ENCODE measurements at places on chromosomes 3 and 15.
A peak's percentile ranks its signal among the peaks of the same experiment; 100 is the strongest.

GRCh38 chr3:185746470-185746869 lies 78.4 kb downstream of the IGF2BP2 start:
- DNase-seq: no peak
- H3K27ac ChIP-seq: no peak overlapping the region
- H3K36me3 ChIP-seq: no peaks in the 10 kb centered on the region
- peaks cover 17% of the 10 kb centered on the region for H3K27me3 ChIP-seq
- peaks cover 6% of the 10 kb centered on the region for H3K4me1 ChIP-seq
- no peak overlapping the region for H3K4me3 ChIP-seq

DNA sequence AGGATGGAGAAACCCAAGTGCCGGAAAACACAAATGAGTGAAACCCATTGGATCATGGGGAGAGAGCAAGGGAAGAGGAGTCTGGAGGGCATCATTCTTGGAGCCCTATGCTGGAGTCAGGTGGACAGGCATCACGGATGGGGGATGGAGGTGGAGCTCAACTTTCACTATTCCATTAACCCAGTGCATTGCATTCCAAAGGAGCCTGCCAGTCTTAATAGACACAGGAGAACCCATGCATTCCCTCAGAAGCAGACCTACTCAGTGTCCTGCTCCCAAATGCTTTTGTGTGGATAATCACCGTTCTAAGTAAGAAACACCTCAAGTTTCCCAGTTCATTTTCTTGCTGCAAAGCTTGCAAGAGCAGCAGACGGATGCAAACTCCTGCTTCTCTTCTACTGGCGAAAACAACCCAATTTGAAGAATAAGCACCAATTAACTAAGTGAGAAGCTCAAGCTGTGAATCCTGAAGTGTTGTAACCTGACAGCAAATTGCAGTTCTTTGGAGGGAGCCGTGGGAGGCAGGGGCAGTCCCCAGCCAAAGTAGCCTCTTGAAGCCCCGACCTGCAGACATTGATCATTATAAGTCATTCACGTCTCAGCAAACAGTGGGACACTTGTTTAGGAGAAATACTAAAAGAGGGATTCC lies 25.3 kb downstream of the SEMA5B start:
- H3K27me3 ChIP-seq: peaks cover 46% of the 10 kb centered on the region
- H3K27ac ChIP-seq: no peak overlapping the region
- H3K4me1 ChIP-seq: peaks cover 4% of the 10 kb centered on the region
- no peak for DNase-seq

GRCh38 chr15:68229386-68230156 lies at the start of gene CLN6:
CLN6 (minus strand) TSS chr15:68229728; CDS start chr15:68229584, 144 bp downstream.
- DNase-seq: peak; percentile 94
- peak within 1 kb of the TSS; percentile 91 for H3K4me3 ChIP-seq
- peaks cover 7% of the 10 kb centered on the region for H3K27me3 ChIP-seq

- no peak overlapping the region for H3K4me3 ChIP-seq
- no peaks in the 10 kb centered on the region for H3K36me3 ChIP-seq
- DNase-seq: no peak
These were observed 33.0 kb upstream of the HHATL start for GRCh38 chr3:42735615-42736014.

DNA sequence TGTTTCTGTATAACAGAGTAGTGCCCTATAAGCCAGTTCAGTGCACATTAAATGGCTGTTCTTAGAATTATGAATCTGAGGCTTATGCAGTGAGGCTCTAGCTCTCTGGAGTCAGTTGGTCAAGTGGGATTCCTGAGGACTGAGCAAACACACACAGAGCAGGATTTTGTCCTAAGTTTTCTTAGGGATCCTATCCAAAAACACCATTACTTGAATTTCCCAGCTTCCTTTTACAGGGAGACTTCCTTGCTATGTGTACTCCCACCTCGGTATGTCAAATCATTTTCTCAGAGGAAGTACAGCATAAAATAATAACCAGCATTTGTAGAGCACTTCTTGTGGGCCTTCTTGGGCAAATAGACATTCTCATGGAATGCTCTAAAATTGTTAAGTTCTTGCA lies 63.1 kb upstream of the GOLGA6B start:
- H3K27ac ChIP-seq: no peak overlapping the region
- H3K27me3 ChIP-seq: no peaks in the 10 kb centered on the region
- peaks cover 4% of the 10 kb centered on the region for H3K36me3 ChIP-seq
- H3K4me1 ChIP-seq: no peaks in the 10 kb centered on the region

DNA sequence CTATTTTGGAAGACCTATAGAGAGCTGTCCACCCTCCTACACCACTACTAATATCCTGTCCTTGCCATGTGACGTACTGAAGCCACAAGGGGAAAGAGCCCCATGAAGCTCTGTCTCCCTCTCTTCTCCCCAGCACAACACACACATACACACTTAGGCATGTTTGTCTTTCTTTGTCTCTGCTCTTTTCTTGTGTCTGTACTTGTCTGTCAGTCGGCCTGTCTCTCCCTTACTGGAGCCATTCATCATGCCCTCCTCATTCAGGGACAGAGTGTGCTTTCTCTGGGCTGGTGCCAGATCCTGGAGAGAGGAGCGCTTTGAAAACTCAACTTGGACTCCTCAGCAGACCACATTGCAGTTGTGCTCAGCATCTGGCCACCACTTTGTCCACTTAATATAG lies 47.6 kb downstream of the PSMD6 start:
- H3K4me3 ChIP-seq: no peak overlapping the region
- DNase-seq: no peak
- H3K4me1 ChIP-seq: peaks cover 73% of the 10 kb centered on the region
- H3K27ac ChIP-seq: peak overlapping the region; percentile 2
- H3K27me3 ChIP-seq: no peaks in the 10 kb centered on the region
- peaks cover 38% of the 10 kb centered on the region for H3K36me3 ChIP-seq

DNA sequence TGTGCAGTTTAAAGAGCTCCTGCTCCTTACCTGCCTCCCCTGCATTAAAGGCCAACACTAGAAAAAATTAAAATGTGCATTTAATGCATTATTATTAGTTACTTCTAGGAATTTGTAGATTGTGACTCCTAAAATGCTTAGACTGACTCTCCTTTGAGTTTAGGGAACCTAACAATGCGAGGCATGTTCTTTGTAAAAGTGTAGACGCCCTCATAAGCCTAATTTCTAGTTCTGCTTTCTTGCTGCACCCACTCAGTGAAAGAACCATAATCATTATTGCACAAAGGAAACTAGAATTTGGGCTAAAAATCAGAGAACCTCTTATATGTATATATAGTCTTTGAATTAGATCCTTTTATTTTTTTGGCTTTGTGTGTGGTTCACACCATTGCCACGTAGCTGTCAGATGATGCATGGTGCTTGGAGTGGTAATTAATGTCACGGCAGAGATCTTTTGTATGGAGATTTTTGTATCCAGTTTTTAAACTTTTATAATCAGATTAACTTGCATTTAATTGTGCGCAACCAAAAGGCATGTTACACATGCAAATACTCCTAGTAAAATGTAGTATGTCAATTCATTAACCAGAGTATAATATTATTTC lies 710 bp downstream of the ABHD10 start:
- peaks cover 15% of the 10 kb centered on the region for H3K27me3 ChIP-seq
- peak; percentile 66 for DNase-seq
- H3K36me3 ChIP-seq: peaks cover 20% of the 10 kb centered on the region

GRCh38 chr3:43161684-43162229 lies 55.9 kb upstream of the POMGNT2 start:
- H3K4me3 ChIP-seq: peak overlapping the region; percentile 20
- H3K36me3 ChIP-seq: peaks cover 8% of the 10 kb centered on the region

GRCh38 chr15:51818150-51818549 lies 11.3 kb upstream of the TMOD3 start:
- no peak for DNase-seq
- H3K27ac ChIP-seq: no peak overlapping the region
- H3K36me3 ChIP-seq: no peaks in the 10 kb centered on the region
- H3K4me1 ChIP-seq: no peaks in the 10 kb centered on the region
- H3K4me3 ChIP-seq: no peak overlapping the region
- no peaks in the 10 kb centered on the region for H3K27me3 ChIP-seq

GRCh38 chr3:120129051-120129450 lies 34.8 kb upstream of the GSK3B start:
- no peaks in the 10 kb centered on the region for H3K4me1 ChIP-seq
- H3K27me3 ChIP-seq: no peaks in the 10 kb centered on the region
- H3K4me3 ChIP-seq: no peak overlapping the region
- H3K27ac ChIP-seq: no peak overlapping the region
- H3K36me3 ChIP-seq: no peaks in the 10 kb centered on the region
- no peak for DNase-seq

- no peaks in the 10 kb centered on the region for H3K27me3 ChIP-seq
- no peaks in the 10 kb centered on the region for H3K4me1 ChIP-seq
- DNase-seq: no peak
- no peaks in the 10 kb centered on the region for H3K36me3 ChIP-seq
- H3K4me3 ChIP-seq: no peak overlapping the region
- no peak overlapping the region for H3K27ac ChIP-seq
These were observed 785.3 kb downstream of the ROBO2 start for GRCh38 chr3:77825001-77825827.

GRCh38 chr3:48595526-48596121 lies 495 bp upstream of the COL7A1 start:
- H3K4me3 ChIP-seq: no peak overlapping the region
- peaks cover 2% of the 10 kb centered on the region for H3K4me1 ChIP-seq
- H3K36me3 ChIP-seq: peaks cover 15% of the 10 kb centered on the region
- DNase-seq: no peak

- H3K27ac ChIP-seq: no peak overlapping the region
- H3K36me3 ChIP-seq: no peaks in the 10 kb centered on the region
- no peaks in the 10 kb centered on the region for H3K27me3 ChIP-seq
- no peaks in the 10 kb centered on the region for H3K4me1 ChIP-seq
- DNase-seq: no peak
These were observed 1082.6 kb upstream of the EPHA6 start for GRCh38 chr3:95731753-95732152.

DNA sequence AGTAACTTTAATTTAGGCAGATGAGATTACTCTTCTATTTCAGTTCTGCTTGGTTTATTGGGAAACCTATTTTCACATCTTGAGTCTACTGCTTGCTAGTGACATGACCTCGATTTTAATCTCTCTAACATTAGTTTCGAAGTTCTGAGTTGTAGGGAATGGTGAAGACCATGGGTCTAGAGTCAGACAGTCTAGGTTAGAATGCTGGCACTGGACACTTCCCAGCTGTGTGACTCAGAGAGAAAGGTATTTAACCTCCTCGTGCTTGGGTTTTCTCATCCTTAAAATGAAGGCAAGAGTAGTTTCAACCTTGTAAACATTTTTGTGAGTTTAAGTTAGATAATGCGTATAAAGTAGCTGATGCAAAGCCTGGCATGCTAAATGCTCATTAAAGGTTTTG lies 422.1 kb downstream of the GRM7 start:
- H3K36me3 ChIP-seq: no peaks in the 10 kb centered on the region
- no peaks in the 10 kb centered on the region for H3K27me3 ChIP-seq
- no peak for DNase-seq
- no peaks in the 10 kb centered on the region for H3K4me1 ChIP-seq

GRCh38 chr15:65189102-65189740 lies 4.1 kb upstream of the CLPX start:
- no peak overlapping the region for H3K4me3 ChIP-seq
- H3K4me1 ChIP-seq: peaks cover 7% of the 10 kb centered on the region
- peak; percentile 73 for DNase-seq
- peaks cover 1% of the 10 kb centered on the region for H3K27me3 ChIP-seq
- H3K36me3 ChIP-seq: peaks cover 1% of the 10 kb centered on the region

DNA sequence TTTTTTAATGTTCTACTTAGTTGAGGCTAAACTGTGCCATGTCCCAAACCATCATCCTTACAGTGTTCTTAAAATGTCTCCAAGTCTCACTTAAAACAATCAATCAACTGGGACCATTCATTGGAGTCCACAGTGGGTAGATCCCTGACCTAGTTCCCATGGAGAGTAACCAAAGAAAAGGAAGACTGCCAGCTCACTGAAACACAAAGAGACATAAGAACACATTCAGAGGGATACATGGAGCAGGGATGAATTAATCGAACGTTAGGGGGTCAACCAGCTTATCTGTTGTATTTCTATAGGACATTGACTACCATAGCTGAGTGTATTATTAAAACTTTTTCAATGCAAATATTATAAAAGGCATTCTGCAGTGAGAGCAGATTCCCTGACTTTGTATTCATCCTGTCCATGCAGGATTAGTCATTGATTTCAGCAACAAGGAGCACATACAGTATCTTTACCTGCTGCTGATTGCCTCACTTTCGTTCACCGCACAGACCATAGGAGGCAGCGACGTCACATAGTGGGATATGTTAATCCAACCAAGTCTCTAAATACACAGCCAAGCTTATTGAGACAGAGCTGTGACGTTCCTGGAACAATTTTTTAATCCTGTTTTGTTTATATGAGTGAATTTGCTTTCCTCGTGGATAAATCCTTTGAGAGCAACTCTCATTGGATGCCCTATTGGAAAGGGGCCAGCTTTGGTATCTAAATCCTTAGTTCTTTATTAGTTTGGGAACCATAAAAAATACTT lies 364.9 kb upstream of the RBMS3 start:
- peaks cover 11% of the 10 kb centered on the region for H3K4me1 ChIP-seq
- H3K4me3 ChIP-seq: no peak overlapping the region
- no peaks in the 10 kb centered on the region for H3K36me3 ChIP-seq
- H3K27me3 ChIP-seq: peaks cover 7% of the 10 kb centered on the region

DNA sequence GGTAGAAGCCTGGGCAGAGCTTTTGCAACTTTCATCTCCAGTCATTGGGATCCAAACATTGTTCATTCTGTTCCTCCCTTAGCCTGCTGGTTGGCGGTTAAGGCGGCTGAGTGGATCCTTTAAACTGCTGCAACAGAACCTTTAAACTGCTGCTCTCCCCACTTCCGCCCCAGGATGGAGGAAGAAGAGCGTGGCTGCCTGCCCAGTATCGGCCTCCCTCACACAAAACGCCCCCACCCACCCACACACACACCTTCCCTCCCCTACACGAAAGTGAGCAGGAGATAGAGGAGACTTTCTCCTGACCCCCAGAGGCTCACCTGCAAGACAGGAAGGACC lies 460 bp upstream of the ZMAT3 start:
- peak overlapping the region; percentile 99 for H3K4me3 ChIP-seq
- peaks cover 33% of the 10 kb centered on the region for H3K4me1 ChIP-seq
- peak; percentile 84 for DNase-seq
- H3K27me3 ChIP-seq: no peaks in the 10 kb centered on the region
- H3K27ac ChIP-seq: peak overlapping the region; percentile 89

GRCh38 chr3:129672412-129672811 lies 65.9 kb upstream of the PLXND1 start:
- no peak overlapping the region for H3K27ac ChIP-seq
- peaks cover 3% of the 10 kb centered on the region for H3K4me1 ChIP-seq
- H3K4me3 ChIP-seq: no peak overlapping the region
- H3K27me3 ChIP-seq: no peaks in the 10 kb centered on the region

- H3K27ac ChIP-seq: no peak overlapping the region
- H3K36me3 ChIP-seq: no peaks in the 10 kb centered on the region
- H3K27me3 ChIP-seq: no peaks in the 10 kb centered on the region
- no peaks in the 10 kb centered on the region for H3K4me1 ChIP-seq
- no peak overlapping the region for H3K4me3 ChIP-seq
These were observed 124.3 kb upstream of the LRRC3B start for GRCh38 chr3:26498271-26498670.
